Hematopoietic multipotent progenitor cell treated with erythropoietin and hydrocortisone succinate and interleukin-3 and kit ligand, for 17 days (in vitro differentiated cells): ENCODE measurements at places on chromosomes 2 and 18.
A peak's percentile ranks its signal among the peaks of the same experiment; 100 is the strongest.

- no peak for DNase-seq
Observed at GRCh38 chr2:8064603-8065002, 617.3 kb upstream of the ID2 start.

DNA sequence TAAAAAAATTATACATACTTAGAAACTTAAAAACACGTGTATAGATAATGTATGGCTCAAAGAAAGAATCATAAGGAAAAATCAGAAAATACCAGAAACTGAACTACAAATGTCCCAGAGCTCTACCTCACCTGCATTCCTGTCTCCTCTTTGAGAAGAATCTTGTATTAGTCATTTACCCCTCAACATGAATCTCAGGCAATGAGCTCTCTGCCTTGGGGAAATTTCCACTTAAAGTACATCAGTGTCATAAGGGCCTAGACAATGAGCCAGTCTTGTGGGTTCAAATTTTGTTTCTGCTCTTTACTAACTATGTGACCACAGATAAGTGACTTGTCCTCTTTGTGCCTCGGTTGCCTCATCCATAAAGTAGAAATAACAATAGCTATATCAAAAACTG, 40.1 kb downstream of the SCG2 start:
- no peak for DNase-seq

DNA sequence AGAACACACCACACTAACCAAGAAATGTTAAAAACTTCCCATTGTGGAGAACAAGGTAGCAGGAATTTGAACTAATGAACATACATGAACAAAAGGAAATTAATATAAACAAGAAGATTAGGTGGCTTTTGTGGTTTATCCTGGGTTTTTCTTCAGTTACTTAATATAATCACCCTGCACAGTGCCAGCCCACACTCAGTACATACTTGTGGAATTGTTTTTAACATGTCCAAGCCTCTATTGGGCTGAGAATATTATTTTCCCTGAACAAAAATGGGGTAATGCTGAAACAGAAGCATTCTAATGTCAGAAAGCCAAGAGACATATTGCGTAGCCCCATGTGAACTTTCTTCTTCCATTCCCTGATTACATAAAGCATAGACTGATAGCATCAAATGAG, 202.8 kb downstream of the DNER start:
- no peak for DNase-seq

DNA sequence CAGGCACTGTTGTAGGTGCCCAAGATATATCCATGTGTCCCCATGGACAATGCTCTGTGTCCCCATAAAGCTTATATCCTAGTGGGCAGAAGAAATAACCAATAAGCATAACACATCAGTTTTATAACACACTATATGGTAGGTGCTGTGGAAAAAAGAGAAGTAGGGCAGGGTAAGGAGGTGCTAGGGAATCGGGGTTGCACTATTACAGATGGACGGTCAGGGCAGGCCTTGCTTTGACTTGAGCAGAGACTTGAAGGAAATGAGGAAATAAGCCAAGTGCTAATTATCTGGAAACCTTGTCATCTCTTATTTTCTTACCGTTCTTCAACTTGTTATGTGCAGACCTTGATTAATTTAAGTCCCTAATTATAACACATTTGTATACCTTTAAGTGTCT, 82.0 kb downstream of the PHLPP1 start:
- DNase-seq: no peak

DNA sequence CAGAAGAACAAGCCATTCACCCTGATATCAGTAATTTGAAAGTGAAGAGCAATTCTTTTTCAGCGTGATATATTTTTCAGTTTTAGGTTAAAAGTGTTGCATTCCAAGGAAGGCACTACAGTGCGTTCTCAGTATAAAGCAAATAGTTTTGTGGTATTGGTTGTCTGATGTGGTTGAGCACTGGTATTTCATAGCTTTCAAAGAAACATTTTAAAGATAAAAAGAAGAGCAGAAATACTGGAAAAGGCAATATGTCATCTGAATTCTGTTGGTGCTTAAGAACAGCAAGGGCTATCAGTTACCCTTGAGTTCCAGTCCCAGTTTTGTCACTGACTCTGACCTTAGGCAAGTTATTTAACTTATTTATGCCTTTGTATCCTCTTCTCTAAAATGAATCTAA, 191.6 kb downstream of the BABAM2 start:
- DNase-seq: no peak

GRCh38 chr2:27086090-27086723, 365 bp upstream of the KHK start:
- DNase-seq: peak; percentile 92

GRCh38 chr2:231810905-231811304, 24.7 kb downstream of the COPS7B start:
- DNase-seq: no peak

DNA sequence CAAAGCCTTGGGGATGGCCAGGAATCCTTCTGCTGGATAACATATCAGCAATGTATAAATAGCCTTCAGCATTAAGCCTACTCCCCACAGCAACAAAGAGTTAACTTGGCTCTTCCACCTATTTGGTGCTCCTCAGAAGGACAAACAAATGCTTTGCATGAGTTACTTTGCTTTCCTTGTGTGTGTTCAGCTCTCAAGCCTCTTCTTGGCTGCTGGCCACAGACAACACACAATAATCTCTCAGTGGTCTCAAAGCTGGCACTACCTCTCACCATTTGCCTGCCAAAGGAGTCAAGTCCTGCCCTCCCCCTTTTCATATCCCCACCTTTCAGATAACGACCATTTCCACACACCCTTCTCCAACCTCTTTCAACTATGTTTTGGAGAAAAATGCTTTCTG, 17.5 kb downstream of the FTCDNL1 start:
- DNase-seq: no peak

DNA sequence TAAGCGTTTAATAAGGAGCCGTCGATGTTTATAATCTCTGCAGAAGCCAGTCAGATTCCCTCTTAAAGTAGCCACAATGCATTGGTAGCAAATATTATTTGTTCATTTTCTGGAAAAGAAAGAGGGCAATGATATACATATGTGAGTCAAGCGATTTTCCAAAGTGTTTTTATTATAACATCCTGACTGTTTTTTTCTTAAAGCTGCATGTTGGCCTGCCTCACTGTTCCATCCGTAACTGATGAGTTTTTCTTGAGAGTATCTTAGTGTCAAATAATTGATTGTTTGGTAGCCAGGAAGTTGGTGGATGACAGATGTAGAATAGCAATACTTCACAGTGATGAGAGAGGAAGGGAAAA, 3.7 kb downstream of the TSHZ1 start:
- no peak for DNase-seq

DNA sequence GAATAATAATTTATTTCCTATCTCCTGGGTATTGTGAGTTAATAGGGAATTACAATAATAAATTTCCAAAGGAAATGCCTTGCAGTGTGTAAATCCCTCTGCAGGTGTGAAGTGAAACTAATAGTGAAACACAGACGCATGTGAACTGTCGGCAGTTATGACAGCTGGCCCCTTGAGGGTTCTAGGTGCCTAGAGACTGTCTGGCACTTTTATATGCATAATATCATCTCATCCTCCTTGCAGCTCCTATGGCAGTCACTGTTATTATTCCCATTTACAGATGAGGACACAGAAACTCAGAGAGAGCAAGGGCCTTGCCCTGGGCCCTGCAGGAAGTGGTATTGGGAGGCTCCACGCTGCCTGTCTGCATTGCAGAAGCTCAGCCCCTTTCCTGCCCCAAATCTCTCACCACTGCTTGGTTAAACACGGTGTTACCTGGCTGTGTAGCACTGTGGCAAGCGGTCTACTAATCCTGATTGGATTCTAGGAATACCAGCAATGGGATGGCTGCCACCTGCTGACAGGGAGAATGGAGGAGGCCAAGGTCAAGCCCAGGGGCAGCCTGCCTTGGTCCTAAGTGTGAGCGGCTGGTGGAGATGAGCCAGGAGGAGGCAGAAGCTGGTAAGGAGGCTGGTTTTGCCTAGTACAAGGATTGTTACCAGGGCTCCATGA, 32.8 kb upstream of the ACKR3 start:
- no peak for DNase-seq

GRCh38 chr2:149488706-149489440, 98.7 kb downstream of the MMADHC start:
- DNase-seq: no peak

DNA sequence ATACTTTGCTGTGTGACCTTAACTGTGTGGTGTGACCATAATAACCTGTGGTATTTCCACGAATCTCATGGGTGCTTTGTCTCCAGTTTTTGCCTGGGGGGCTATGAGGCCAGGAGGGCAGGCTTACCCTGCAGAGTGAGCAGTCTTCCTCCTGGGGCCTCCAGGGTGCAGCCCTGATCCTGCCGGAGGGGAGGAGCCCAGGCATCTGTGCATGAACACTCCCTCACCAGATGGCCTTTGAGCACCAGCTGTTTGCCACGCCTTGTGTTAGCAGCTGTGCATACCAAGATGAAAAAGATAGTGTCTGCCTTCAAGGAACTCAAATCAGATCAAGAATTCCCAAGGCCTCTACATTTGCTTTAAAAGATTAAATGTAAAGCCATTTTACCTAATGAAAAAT, 75.0 kb upstream of the RBM44 start:
- no peak for DNase-seq

GRCh38 chr2:70505613-70506391, 47.8 kb downstream of the TGFA start:
- DNase-seq: no peak

DNA sequence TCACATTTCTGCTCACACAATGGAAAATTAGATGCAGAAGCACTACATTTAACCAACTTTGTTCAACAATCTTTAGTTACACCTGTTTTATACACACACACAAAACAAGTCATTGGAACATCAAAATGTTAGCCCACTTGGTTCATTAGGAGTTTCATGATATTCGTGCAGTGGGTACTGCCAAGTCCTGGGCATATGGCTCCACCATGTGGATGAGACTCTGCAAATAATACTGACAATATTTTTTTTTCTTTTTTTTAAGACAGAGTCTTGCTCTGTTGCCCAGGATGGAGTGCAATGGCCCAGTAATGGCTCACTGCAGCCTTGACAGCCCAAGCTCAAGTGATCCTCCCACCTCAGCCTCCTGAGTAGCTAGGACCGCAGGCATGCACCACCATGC, 34.5 kb upstream of the GRB14 start:
- no peak for DNase-seq

DNA sequence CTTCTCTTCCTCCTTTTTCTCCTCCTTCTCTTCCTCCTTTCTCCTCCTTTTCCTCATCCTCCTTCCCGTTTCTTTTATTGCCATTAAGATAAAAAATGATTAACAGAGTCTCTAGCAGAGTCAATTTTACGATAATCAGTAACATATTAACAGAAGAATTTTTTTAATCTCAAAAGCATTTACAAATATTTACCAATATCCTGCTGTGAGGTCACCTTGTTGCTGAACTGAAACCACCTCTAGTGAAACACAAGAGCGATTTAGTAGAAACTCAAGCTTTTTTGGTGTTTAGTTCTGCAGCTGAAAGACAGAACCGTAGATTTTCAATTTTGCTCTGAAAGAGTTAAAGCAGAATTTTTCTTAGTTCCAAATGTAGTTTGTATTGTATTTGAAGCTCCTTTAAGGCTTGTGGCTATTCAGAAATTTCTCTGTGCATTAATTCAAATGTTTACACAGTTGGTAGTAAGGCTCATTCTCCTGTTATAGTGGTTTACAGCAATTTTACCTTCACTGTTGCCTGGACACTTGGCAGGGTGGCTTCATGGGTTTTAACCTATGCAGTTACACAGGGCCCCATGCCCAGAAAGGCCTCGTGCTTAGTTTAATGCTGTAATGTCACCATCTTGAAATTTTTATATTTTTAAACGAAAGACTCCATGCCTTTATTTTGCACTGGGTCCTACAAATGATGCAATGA, 1106.6 kb upstream of the FAM98A start:
- no peak for DNase-seq

GRCh38 chr2:144152817-144153271, 367.1 kb downstream of the ZEB2 start:
- peak; percentile 25 for DNase-seq

GRCh38 chr2:5666798-5667197, 25.4 kb upstream of the SOX11 start:
- DNase-seq: no peak

- no peak for DNase-seq
Observed at GRCh38 chr2:35822716-35823115, 532.9 kb upstream of the CRIM1 start.

DNA sequence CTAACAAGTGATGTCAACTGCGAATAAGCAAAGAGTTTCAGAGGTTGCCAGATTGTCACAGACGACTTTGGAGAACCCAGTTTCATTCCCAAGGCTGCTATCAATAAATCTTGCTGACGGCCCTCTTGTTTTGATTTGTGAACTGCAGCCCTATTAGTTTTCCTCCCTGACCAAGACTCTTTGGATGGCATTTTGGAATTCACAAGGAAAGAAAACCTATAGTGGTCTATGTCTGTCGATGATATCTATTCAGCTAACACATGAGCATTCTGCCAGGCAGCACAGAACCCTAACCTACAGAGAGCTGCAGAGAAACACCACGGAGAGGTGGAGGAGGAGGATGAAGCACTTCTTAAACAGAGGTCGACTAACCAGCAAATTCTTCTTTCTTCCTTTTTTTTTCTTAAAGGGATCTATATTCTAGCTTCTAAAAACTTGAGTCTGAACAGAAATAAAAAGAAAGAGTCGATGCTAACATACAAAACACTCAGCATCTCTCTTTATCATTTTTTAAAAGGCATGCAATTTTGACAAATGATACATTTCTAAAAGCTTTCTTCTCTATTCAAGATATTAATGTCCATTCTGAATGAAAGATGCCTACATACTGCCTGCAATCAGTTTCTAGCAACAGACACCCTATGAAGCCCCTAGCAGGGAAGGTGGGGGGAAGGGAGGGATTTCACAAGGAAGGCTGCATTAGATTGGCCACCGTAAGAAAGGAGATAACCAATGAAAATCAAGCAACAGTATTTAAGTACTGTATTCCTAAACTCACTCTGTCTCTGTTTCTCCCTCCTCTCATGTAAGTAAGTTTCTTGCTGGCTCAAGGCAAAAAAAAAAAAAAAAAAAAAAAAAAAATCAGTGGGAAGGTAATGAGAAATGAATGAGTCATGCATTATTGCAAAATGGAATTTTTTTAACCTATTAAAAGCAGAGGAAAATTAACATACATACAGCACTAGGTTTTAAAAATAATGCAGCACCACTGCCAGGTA, 83.0 kb upstream of the CHRNA1 start:
- DNase-seq: no peak

DNA sequence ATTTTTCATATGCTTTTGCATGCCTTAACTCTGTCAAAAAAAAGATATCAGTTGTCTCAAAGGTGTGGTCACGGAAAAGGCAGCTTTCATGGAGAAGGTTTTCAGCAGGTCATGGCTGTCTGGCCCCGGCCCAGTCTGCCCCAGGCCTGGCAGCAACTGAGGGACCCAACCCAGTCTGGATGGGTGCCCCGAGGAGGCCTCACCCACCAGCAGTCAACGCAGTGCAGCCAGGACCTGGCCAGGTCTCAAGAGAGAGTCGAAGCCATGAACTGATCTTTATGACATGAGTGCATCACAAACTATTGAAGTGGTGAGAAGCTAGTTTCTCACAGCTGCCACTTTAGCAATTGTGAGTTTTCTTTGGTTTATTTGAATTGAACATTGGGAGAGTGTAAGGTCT, 7.9 kb downstream of the TUBB6 start:
- DNase-seq: peak; percentile 92
